ENCODE measurements at places on chromosomes 4 and X.

GRCh38 chr4:85154591-85154990, 188.1 kb upstream of the WDFY3 start:
- ATAC-seq, result no peak

DNA sequence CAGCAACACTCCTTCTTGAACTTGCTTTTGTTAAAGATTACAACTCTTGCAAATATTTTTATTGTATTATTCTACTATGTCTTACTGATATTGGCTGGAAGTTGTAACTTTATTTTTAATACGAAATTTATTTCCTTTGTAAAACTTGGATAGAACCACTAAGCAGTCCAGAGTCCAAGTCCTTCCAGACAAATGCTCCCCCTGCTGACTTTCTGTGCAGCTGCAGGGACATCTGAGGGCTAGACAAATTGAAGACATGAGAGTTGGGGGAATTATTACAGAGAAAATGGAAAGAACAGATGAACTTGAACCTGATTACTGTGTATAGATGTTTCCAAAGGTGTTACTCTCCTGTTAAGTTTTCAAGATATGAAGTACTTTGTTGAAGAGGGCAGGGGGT, 238.8 kb downstream of the GRIA3 start:
- ATAC-seq, result no peak

DNA sequence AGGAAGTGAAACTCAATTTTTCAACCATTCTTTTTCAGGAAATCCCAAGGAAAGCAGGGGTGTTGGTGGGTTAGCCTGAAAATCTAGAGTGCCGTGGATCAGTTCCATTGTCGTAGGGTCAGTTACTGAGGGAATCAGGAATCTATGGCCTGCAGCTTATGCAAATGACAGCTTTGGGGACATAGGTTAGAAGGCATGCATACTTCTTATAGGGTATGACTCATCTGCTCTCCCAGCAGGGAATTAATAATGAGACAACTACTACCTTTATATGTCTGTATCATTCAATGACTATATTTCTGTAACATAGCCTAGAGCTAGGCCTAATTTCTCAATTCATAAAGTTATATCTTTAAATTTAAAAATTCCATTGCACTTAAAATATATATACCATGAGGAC, 36.6 kb downstream of the ZNF41 start:
- no peak for ATAC-seq

- no peak for ATAC-seq
Measured at GRCh38 chr4:13529128-13529919, 15.0 kb downstream of the NKX3-2 start.

GRCh38 chr4:67125636-67126514, 419.4 kb downstream of the CENPC start:
- ATAC-seq, result peak; percentile 68

DNA sequence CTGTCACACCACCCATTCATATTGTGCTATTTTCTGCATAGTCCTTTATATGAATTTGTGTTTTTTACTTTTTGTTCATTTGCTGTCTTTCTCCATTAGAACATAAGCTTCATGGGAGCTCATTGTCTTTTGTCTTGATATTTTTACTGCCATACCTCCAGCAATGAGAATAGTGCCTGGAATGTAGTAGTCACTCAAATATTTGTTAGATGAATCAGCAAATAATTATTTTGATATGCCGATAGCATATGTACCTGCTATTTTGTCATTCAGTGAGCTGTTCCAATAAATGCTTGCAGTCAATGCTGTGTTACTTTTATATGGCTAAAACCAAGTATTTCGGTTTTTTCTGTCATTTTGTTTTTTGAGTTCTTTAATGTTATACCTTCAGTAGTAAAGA, 43.5 kb upstream of the SLC25A31 start:
- no peak for ATAC-seq

DNA sequence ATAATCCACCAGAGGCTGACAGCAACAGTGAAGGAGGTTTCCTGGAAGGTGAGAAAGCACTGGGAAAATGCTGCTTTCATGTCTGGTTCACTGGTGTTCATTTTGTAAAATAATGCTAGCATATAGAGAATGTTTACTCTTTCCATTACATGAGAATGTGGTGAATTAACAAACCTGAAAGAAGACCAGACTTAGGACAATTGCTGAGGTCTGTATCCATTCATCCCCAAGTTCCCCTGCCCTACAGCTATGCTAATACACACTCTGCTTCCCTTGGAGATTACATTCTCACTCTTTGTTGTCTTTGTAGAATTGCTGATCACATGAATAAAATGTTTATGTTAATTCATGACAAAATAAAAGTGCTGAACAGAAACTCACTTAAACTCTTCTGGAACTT, 99.5 kb downstream of the ARHGAP6 start:
- ATAC-seq, result peak; percentile 56

GRCh38 chrX:153603131-153603656, 4.3 kb upstream of the CCNQ start:
- no peak for ATAC-seq

GRCh38 chrX:124229374-124229773, 103.1 kb upstream of the TEX13D start:
- no peak for ATAC-seq

DNA sequence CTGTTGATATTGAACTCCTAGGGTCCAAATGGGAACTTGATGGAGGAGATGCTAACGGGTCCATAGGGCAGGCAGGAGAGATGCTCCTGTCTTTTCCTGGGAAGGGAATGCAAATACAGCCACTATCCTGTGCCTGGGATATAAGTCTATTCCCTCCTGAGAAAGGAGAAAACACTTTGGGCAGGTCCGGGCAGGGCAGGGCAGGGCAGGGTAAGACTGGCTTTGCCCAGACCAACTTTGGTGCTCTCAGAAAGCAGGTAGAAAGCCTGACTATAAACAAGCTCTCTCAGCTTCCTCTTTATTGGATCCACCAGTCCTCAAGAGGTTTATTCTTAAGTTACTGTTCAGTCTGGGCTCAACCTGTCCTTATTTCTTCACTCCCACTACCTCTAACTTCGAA, 232.3 kb downstream of the PTTG2 start:
- no peak for ATAC-seq

- ATAC-seq, result no peak
Measured at GRCh38 chrX:118552121-118552900, 56.7 kb downstream of the DOCK11 start.

GRCh38 chr4:150909116-150909515, 106.0 kb downstream of the LRBA start:
- ATAC-seq, result no peak

GRCh38 chrX:55480390-55481062, 9.1 kb downstream of the USP51 start:
- no peak for ATAC-seq

Measured in motor neuron (in vitro differentiated cells).